ENCODE measurements at places on chromosomes 4 and X. TPM values are rescaled to one million over a fixed set of nuclear protein-coding genes. Genes with fewer than 3 reads are reported as not detected.

Gene GJB1
- polyA plus RNA-seq = not detected

Gene HAND2
- polyA plus RNA-seq = 56.1 TPM

Gene USP17L22
- polyA plus RNA-seq = not detected

DNA sequence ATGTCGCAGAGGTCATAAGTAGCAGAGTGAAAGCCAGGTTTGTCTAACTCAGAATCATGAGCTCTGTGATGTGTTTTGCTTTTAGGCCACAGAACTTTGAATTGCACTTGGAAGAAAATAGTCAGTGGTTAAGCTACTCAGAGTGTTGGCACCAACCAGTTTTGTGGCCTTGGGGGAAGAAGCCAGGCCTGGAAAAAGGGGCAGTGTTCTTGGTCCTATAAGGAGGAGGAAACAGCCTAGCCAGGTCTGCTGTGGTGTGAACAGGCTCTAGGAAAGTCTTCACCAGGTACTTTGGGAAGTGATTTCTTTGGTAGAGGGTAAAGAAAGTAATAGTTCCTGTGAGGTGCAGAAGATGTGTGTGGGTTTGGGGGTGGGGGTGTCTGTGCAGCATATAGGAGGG, 49.2 kb downstream of the FHIP1A start:
- H3K27ac ChIP-seq = no peak overlapping the region
- H3K4me1 ChIP-seq = no peaks in the 10 kb centered on the region
- no peaks in the 10 kb centered on the region for H3K27me3 ChIP-seq
- no peak overlapping the region for H3K4me3 ChIP-seq
- no peaks in the 10 kb centered on the region for H3K36me3 ChIP-seq

DNA sequence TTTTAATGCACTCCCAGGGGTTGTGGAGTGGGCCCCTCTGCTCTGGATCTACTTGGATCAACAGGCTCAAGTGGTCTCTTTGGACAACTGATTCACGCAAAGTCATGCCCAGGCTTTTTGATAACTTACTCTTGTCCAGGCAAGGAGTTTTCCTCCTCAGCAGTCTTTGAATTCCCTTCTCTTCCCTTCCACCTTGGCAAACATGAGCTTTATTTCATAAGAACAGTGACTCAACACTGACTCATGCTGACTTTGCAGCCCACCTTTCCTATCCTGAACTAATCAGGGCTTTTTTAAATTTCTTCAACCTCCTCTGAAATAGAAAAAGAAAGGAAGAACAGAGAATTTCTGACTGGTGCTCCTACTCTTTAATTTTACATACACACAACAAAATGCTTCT, 132.1 kb upstream of the LDB2 start:
- H3K27me3 ChIP-seq = no peaks in the 10 kb centered on the region
- no peaks in the 10 kb centered on the region for H3K36me3 ChIP-seq

- H3K27ac ChIP-seq = no peak overlapping the region
- no peaks in the 10 kb centered on the region for H3K4me1 ChIP-seq
- H3K27me3 ChIP-seq = peaks cover 32% of the 10 kb centered on the region
- no peaks in the 10 kb centered on the region for H3K36me3 ChIP-seq
- no peak for DNase-seq
Measured at GRCh38 chrX:51917604-51918003, 24.2 kb downstream of the MAGED1 start.

GRCh38 chr4:9983211-9983610, 38.1 kb downstream of the SLC2A9 start:
- no peak overlapping the region for H3K27ac ChIP-seq
- H3K27me3 ChIP-seq = no peaks in the 10 kb centered on the region
- DNase-seq = no peak
- H3K36me3 ChIP-seq = no peaks in the 10 kb centered on the region
- H3K4me3 ChIP-seq = no peak overlapping the region
